ENCODE measurements at places on chromosomes 6 and 20.

DNA sequence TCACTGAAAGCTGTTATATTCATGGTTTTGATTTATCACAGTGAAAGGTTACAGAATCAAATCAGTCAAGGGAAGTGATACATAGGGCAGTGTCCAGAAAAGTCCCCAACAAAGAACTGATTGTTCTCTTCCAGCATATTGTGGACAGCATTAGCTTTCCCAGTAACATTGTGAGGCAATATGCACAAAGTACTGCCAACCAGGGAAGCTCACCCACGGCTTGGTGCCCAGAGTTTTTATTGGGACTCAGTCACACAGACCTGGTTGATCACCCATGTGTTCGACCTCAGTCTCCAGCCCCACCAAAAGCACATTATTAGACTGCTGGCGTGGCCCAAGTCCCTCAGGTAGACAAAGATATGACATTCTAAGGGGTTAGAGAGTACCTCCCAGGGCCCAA is 76.0 kb downstream of the LCA5 start:
- no peak for DNase-seq
- H3K4me3 ChIP-seq: no peak overlapping the region
- no peaks in the 10 kb centered on the region for H3K36me3 ChIP-seq
- H3K27me3 ChIP-seq: no peaks in the 10 kb centered on the region
- no peak overlapping the region for H3K27ac ChIP-seq

- H3K4me1 ChIP-seq: no peaks in the 10 kb centered on the region
- H3K4me3 ChIP-seq: peak overlapping the region; percentile 59
- no peak for DNase-seq
- H3K27ac ChIP-seq: peak overlapping the region; percentile 1
- H3K27me3 ChIP-seq: no peaks in the 10 kb centered on the region
Observed at GRCh38 chr6:26044140-26045064, 42.8 kb upstream of the HFE start.

DNA sequence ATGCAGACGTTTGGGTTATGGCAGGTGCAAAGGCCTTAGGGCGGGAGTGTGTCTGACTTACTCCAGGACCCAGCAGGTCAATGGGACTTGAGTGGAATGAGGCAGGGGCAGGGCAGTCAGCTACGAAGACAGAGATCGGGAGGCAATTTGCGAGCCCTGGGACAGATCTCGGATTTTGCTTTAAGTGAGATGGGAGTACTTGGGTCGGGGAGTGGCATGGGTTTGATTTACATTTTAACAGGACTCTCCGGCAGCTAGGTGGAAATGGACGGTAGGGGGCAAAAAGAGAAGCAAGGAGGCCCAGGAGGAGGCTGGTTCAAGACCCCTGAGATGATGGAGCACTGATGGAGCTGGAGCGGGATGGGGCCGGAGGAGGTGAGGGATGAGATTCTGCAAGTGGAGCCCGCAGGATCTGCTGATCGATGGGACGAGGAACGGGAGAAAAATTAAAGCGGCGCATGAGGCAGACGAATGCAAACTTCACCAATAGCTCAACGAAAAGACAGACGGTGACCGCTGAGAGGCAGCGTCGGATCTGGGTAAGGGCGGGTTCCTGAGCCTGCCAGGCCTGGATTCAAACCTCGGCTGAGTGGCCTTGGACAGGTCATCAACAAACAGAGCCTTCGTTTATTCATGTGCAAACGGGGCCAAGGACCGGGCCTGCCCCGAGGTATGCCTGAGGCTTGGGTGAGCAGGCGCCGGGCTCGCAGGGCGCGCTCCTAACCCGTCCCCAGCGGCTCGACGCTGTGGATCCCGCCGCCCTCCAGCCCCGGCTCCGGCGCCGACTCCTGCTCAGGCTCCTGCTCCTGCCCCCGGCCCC is 756 bp upstream of the RBCK1 start:
- peaks cover 23% of the 10 kb centered on the region for H3K36me3 ChIP-seq
- no peak overlapping the region for H3K27ac ChIP-seq
- H3K4me1 ChIP-seq: 0 out of 2 replicates have a peak, but pooled peaks cover 2% of the 10 kb centered on the region
- H3K27me3 ChIP-seq: no peaks in the 10 kb centered on the region

- no peaks in the 10 kb centered on the region for H3K27me3 ChIP-seq
- H3K4me3 ChIP-seq: no peak overlapping the region
- no peaks in the 10 kb centered on the region for H3K36me3 ChIP-seq
- H3K4me1 ChIP-seq: no peaks in the 10 kb centered on the region
Observed at GRCh38 chr20:43160941-43161340, 28.8 kb downstream of the PTPRT start.

GRCh38 chr6:56335726-56336125 is 88.3 kb upstream of the COL21A1 start:
- no peaks in the 10 kb centered on the region for H3K4me1 ChIP-seq
- H3K4me3 ChIP-seq: no peak overlapping the region
- no peaks in the 10 kb centered on the region for H3K27me3 ChIP-seq
- H3K36me3 ChIP-seq: no peaks in the 10 kb centered on the region

- no peak overlapping the region for H3K4me3 ChIP-seq
- no peaks in the 10 kb centered on the region for H3K36me3 ChIP-seq
- H3K4me1 ChIP-seq: no peaks in the 10 kb centered on the region
- H3K27ac ChIP-seq: no peak overlapping the region
- H3K27me3 ChIP-seq: no peaks in the 10 kb centered on the region
- DNase-seq: no peak
Observed at GRCh38 chr6:33171016-33171879, 21.0 kb downstream of the COL11A2 start.

DNA sequence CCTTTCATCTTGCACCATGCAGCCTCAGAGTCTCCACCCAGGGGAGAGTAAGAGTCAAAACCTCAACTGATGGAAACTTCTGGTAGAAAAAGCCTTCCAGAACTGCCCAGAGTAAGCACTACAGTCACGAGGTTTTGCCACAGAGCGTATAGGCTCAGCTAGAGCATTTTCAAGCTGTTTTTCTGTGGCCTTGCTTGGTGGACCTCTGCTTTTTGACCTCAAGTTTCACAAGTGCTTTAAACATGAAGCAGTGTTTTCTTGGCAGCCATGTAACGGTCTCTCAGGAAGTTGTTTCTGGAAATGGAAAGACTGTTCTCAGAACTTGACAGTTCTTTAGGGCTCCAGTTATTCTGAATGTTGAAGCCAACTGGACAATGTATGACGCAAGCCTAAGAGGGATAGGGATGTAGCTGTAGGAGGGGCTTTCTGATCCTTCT is 146.5 kb downstream of the ZDHHC14 start:
- H3K36me3 ChIP-seq: no peaks in the 10 kb centered on the region
- peaks cover 12% of the 10 kb centered on the region for H3K4me1 ChIP-seq
- H3K4me3 ChIP-seq: no peak overlapping the region
- H3K27me3 ChIP-seq: no peaks in the 10 kb centered on the region

GRCh38 chr6:22445946-22446345 is 123.4 kb upstream of the HDGFL1 start:
- no peak overlapping the region for H3K27ac ChIP-seq
- no peak overlapping the region for H3K4me3 ChIP-seq
- H3K36me3 ChIP-seq: peaks cover 5% of the 10 kb centered on the region
- no peaks in the 10 kb centered on the region for H3K4me1 ChIP-seq
- no peaks in the 10 kb centered on the region for H3K27me3 ChIP-seq
- no peak for DNase-seq

DNA sequence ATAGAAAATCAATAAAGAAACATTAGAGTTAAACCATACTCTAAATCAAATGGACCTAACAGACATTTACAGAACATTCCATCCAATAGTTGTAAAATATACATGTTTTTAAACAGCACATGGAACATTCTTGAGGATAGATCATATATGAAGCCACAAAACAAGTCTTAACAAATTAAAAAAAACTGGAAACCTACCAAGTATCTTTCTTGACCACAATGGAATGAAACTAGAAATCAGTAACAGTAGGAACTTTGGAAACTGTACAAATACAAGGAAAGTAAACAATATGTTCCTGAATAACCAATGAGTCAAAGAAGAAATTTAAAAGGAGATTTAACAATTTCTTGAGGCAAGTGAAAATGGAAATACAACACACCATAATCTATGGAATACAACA is 91.2 kb upstream of the GLP1R start:
- H3K4me3 ChIP-seq: no peak overlapping the region
- H3K27ac ChIP-seq: no peak overlapping the region
- no peak for DNase-seq
- H3K27me3 ChIP-seq: no peaks in the 10 kb centered on the region
- no peaks in the 10 kb centered on the region for H3K4me1 ChIP-seq
- no peaks in the 10 kb centered on the region for H3K36me3 ChIP-seq

- H3K36me3 ChIP-seq: no peaks in the 10 kb centered on the region
- no peaks in the 10 kb centered on the region for H3K4me1 ChIP-seq
- H3K27ac ChIP-seq: no peak overlapping the region
- DNase-seq: no peak
- no peak overlapping the region for H3K4me3 ChIP-seq
Observed at GRCh38 chr6:99104218-99104617, 156.5 kb upstream of the FBXL4 start.

GRCh38 chr20:23666698-23667097 is 22.1 kb downstream of the CST4 start:
- no peaks in the 10 kb centered on the region for H3K36me3 ChIP-seq
- no peak for DNase-seq
- H3K4me3 ChIP-seq: no peak overlapping the region
- no peaks in the 10 kb centered on the region for H3K4me1 ChIP-seq

GRCh38 chr20:64150756-64151632 is 13.3 kb upstream of the MYT1 start:
- H3K27ac ChIP-seq: no peak overlapping the region
- no peaks in the 10 kb centered on the region for H3K27me3 ChIP-seq
- H3K36me3 ChIP-seq: peaks cover 3% of the 10 kb centered on the region

- H3K27ac ChIP-seq: no peak overlapping the region
- H3K4me1 ChIP-seq: peaks cover 3% of the 10 kb centered on the region
- H3K4me3 ChIP-seq: no peak overlapping the region
- DNase-seq: no peak
- no peaks in the 10 kb centered on the region for H3K27me3 ChIP-seq
Observed at GRCh38 chr6:11033825-11034224, 10.3 kb downstream of the ELOVL2 start.

GRCh38 chr20:59361411-59361810 is 61.0 kb downstream of the EDN3 start:
- DNase-seq: no peak
- no peaks in the 10 kb centered on the region for H3K4me1 ChIP-seq

DNA sequence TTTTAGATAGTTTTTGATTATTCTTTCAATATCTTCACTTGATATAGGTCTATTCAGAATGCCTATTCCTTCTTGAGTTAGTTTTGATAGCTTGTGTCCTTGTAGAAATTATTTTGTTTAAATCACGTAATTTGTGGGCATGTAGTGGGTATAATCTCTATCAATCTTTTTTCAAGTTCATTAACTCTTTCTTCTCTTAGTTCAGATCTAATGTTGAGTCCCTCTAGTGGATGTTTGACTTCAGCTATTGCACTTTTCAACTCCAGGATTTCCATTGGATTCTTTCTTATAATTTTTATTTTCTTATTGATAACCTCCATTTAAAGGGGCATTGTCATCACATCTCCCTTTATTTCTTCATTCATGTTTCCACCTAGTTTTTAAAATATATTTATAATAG is 135.6 kb downstream of the COL12A1 start:
- H3K4me1 ChIP-seq: no peaks in the 10 kb centered on the region
- DNase-seq: no peak
- H3K27me3 ChIP-seq: no peaks in the 10 kb centered on the region

- H3K36me3 ChIP-seq: peaks cover 29% of the 10 kb centered on the region
- no peak for DNase-seq
- H3K4me1 ChIP-seq: no peaks in the 10 kb centered on the region
- no peak overlapping the region for H3K27ac ChIP-seq
- no peak overlapping the region for H3K4me3 ChIP-seq
Observed at GRCh38 chr6:132107896-132108295, 156.7 kb upstream of the CCN2 start.

- no peaks in the 10 kb centered on the region for H3K4me1 ChIP-seq
- no peak overlapping the region for H3K27ac ChIP-seq
- no peak overlapping the region for H3K4me3 ChIP-seq
- no peaks in the 10 kb centered on the region for H3K27me3 ChIP-seq
- DNase-seq: peak; percentile 60
Observed at GRCh38 chr20:58466729-58467571, 48.2 kb downstream of the APCDD1L start.
